ENCODE measurements at places on chromosomes 16 and 17.
A peak's percentile ranks its signal among the peaks of the same experiment; 100 is the strongest.

GRCh38 chr16:82935766-82936165 is 309.0 kb downstream of the CDH13 start:
- DNase-seq, result no peak

GRCh38 chr17:17150448-17150800 is 55.7 kb downstream of the PLD6 start:
- no peak for DNase-seq

DNA sequence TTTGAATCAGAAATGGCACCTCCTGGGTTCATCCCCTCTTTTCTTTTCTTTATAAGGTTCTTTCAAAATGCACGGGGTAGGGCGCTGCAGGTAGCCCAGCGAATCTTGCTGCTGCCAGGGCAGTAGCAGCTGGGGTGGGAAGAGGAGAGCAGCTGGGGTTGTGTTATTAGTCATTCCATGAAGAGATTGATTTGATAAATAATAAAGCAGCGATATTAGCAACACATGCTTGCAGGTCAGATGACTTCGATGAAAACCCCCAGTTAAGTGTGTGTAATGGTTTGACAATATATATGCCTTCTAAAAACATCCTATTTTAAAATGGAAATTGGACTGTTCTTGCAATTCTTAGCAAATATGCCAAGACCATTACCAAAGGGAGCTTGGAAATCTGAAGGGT is 200.7 kb downstream of the CCDC182 start:
- no peak for DNase-seq

GRCh38 chr16:82603784-82604411 is 22.9 kb upstream of the CDH13 start:
- peak; percentile 68 for DNase-seq

DNA sequence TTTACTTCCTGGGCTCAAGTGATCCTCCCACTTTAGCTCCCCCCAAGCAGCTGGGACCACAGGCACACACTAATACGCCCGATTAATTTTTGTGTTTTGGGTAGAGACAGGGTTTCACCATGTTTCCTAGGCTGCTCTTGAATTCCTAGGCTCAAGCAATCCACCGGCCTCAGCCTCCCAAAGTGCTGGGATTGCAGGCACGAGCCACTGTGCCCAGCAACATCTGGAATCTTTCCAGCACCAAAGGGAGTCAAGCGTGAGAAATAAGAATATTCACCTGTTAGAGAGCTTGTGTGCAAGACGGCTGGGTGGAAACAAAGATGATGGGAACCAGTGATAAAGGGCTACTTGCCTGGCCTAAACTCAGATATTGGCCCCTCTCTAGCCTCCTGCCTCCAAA is 14.2 kb upstream of the ALOX12B start:
- DNase-seq, result no peak

GRCh38 chr17:7997186-7997585 is 5.2 kb upstream of the GUCY2D start:
- no peak for DNase-seq

- DNase-seq, result no peak
These were observed 11.4 kb upstream of the CCL1 start for GRCh38 chr17:34374457-34374856.

DNA sequence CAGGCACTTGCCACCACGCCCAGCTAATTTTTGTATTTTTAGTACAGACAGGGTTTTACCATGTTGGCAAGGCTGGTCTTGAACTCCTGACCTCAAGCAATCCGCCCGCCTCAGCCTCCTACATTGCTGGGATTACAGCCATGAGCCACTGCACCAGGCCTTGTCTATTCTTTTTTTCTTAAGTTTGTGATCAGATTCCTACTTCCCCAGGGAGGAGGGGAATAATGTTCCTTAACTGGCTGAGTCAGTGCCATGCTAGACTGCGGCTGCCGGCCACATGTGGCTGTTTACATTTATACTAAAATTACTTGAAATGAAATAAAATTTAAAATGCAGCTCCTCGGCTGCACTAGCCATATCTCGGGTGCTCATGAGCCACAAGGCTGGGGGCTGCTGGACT is 27.8 kb upstream of the USP36 start:
- DNase-seq, result peak; percentile 89

DNA sequence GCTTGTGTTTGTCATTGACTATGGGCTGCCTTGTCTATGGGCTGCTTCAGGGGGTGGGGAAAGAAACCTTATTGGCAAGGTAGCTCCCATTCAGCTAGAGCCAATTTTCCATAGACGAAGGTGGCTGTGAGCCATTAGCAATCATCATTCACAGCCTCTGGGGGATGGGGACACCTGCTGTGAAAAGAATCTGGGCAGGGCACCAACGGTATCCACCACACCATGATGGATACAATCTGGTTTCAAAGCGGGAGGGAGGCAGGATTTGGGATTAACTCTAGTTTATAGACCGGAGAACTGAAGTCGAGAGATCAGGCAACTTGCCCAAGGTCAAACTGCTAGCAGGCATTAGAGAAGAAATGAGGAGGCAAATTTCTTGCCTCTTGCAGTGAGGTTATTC is 182.3 kb downstream of the SHISA9 start:
- no peak for DNase-seq

DNA sequence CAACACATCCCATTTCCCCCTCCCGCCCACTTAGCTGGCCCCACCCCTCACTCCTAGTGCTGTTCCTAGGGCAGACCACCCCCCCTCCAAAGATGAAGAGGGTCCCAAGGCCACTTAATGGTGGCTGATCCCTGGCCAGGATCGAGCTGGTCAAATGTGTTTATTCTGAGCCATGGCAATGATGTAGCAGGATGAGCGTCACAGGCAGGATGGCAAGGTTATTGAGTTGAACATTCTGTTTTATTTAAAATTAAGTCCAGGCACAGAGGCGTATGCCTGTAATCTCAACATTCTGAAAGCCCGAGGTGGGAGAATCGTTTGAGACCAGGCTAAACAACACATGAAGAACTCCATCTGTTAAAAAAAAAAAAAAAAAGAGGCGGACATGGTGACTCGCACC is 12.2 kb downstream of the ZNF423 start:
- DNase-seq, result no peak

DNA sequence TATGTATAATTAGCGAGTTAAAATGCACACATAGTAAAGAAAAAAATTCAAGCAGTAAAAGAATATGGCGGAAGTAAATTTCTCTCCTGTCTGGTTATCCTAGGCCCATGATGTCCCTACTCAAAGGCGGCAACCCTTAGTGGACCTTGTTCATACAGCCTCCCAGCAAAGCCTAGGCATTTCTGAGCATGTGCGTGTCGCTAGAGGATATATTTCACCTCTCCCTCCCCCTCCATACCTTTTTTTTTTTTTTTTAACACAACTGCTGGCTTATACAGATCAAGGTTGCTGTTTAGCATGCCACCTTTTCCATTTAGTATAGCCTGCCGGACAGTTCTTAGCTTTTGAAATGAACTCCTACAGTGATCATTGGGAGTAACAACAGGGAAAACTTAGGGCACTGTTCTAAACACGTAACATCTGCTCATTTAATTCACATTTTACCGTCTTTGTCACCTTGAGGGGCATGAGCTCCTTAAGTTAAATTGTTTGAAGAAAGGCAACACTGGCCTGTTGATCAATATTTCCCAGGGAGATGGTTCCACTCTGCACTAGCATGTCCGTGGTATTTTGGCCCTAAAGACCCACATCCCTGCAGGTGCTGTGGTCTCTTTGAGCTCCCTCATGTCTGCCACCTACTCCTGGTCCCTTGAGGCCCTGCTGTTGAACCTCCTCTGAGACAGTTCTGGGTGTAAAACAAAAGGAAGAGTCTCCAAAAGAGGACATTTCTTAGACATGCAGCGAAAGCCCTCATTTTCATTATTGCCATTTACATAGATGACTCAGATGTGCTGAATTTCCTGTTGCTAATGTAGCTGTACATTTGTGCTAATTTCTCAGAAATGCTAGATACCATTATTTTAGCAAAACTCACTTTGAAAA is 4.1 kb upstream of the TNFRSF13B start:
- DNase-seq, result no peak

DNA sequence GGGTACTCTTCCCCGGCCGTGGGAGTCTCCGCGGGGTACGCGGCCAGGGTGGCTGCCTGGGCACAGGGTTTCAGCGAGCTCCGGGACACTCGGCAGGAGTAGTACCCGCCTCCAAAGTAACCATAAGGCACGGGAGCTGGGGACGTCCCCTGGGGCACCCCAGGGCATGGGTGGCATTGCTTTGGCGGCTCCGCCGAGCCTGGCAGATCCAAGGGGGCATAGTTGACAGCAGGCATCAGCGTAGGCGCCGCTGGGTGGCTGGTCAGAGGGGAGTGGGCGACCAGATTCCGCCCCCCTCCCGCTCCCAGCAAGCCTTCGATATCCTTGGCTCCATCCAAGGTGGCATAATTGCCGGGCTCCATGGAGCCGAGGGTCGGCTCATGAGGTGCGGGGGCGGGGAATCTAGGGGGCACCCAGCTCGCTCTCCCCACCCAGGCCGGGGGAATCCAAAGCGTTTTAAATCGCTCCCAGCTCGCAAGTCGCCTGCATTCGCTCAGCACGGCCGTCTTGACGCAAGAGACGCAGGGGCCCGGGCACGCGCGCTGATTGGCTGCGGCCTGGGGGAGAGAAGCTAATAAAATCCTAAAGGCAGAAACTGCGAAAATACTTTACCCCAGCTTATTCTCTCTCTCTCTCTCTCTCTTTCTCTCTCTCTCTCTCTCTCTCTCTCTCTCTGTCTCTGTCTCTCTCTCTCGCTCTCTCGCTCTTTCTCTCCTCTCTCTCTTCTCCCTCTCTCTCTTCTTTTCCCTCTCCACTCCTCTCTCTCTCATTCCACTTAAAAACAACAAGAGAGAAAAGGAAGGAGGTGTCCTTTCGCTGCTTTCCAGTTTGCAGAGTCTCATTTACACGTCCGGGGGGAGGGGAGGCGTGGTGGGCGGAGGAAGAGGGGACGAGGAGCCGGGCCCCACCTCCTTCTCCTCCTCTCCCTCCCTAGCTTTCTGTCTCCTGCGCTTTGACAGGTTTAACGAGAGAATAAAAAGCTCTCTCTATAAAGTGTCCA is at the start of gene HOXB13:
TSS of gene HOXB13 (minus strand) at position 519 of the 1,000 bp plus-strand sequence. CDS start at position 362, 157 bp downstream.
- DNase-seq, result peak; percentile 58
